ENCODE measurements at places on chromosomes 11 and 22.

DNA sequence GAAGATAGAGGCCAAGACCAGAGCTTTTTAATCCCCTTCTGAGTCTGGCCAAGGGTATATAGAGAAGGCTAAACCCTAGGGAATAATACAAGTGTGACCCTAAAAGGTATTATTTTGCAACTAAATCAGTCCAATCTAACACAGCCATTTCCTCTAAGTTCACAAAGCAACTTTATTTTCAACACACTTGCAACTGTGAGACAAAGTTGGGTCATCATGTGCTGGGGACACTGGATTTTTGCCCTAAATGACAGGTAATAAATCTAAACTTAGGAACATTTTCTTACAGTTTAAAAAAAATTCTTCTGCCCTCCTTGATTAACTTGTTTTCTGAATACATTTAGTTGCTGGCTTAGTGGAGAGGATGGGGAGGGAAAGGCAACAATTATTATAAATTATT lies 78.3 kb downstream of the DDIAS start:
- no peak for DNase-seq

DNA sequence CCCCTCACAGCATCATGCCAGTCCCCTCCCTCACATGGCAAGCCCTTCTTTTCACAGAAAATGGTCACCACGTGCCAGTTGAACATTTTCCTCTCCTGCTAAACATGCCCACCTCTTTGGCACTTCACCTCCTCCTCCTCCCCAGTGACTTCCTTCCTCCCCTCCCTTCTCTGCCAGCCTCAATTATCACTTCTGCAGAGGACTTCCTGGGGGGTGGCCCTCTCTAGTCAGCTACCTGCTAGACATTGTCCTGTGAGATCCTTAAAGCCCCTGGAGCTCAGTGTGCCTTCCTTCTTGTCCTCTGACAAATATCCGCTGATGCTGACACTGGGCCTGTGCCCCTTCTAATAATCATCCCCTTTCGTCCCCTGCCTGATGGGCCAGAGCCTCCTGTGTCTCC lies 43.2 kb upstream of the E2F8 start:
- no peak for DNase-seq

DNA sequence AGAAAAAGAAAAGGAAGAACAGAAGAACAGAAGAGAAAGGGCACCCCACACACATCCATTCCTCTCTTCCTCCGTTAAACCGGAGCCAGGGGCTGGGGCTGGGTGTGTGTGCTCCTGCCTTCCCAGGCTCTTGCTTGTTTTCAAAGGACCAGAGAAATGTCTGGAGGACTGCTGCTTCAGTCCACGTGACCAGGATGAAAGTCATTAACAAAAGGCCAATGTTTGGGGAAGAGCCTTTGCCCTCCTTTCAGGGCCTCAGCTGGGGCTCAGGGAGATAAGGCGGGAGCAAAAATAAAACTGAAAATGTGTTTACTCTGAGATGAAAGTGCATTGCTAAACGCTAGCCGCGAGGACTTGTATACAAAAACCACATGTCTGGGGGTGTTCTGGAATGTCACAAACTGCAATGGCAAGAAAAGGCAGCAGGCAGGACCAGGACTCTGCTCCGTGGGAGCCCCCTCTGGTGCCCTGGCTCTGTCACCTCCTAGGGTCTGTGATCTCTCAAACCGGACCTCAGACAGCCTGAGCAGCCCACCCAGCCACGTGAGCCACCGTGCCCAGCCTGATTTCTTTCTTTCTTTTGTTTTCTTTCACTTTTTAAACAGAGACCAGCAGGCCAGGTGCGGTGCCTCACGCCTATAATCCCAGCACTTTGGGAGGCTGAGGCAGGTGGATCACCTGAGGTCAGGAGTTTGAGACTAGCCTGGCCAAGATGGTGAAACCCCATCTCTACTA lies 31.6 kb upstream of the MYH9 start:
- no peak for DNase-seq

- no peak for DNase-seq
Measured at GRCh38 chr11:62856333-62856895, 17.0 kb upstream of the WDR74 start.

- no peak for DNase-seq
Measured at GRCh38 chr22:40224702-40225101, 47.0 kb downstream of the TNRC6B start.

DNA sequence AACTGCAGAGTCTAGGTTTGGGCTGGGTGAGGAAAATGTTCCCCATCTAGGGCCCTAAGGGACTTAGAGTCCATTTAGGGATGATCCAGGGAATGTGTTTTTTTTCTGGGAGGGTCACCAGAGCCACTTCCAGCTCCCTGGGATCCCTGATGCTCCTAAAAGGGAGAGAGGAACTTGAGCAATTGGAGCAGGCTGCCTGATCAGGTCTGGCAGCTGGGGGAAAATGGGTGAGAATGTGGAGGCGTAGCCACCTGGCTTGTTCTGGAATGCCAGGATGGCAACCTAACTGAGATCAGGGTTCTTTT lies 1.2 kb downstream of the PGAP2 start:
- no peak for DNase-seq

DNA sequence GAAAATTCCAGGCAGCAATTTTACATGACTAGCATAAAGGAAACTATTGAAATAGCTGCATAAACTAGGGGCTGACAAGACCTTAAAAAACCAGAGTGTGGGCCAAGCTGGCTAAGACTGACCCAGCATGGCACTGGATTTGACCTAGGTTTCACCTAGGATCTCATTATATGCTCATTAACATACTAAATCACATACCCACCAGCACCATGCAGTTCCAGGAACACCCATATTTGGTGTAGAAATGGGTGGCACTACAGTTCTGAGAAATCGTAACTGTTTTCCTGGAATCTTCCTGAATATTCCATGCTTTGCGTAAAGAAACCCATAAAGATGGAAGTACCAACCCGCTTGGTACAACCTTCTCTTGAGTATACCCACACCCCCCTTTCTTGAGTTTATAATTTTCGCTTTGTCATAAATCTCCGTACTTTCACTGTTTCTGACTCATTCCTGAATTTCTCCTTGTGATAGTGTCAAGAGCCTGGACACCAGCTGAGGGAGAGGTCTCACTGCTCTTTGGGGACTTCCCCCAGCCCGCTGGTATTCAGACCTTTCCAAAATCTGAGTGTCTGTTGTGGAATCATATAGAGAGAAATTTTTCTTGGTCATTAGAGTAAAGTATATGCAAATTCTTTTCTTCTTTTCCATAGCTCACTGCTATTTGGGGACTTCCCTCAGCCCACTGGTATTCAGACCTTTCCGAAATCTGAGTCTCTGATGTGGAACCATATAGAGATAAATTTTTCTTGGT lies 55.1 kb downstream of the MTMR3 start:
- DNase-seq = no peak

DNA sequence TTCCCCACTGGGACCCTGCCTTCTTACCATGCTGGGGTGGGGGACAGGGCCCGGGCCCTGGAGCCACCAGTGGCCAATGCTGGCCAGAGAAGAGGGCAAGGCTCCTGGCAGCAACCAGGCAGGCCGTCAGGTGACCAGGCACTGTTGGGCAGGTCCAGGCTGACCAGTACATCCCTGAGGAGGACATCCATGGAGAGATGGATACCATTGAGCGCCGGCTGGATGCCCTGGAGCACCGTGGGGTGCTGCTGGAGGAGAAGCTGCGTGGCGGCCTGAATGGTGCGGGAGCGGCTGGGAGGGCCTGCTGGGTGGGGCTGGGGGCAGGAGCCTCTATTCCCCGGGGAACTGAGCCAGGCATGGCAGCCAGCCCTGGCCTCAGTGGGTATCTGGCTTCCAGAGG lies 21.0 kb downstream of the C22orf23 start:
- DNase-seq = no peak

GRCh38 chr11:60263402-60263801 lies 17.1 kb upstream of the MS4A4A start:
- no peak for DNase-seq

DNA sequence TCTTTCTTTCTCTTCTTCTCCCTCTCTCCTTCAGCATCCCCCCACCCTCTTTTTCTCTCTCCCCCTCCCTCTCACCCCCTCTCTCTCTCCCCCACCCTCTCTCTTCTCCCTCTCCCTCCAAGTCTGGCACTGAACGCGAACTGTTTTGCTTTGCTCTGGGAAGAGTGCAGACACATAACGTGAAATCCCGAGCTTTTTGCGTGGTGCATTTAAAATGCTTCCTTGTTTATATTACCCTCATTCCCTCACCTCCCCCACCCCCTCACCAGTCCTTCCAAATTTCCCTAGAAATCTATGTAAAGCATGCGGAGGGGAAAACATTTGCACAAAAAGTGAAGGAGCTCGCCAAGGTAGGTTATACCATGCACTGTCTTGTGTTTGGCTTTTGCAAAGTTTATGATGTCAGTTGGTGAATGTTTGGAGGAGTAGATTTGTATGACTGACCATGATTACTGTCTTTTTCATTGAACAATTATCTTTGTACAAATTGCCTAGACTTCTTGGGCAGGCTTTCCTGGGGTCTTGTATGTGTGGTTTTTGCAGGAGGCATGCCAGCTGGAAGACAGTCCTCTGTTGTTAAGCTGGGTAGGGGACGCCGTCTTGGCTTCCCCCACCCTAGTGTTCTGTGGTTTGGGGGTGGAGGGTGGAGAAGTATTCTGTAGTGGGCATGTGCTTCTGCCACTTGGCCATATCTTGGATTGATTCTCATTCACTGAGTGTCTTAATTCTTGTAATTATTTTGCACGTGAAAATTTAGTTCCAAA lies 123.7 kb upstream of the HSD17B12 start:
- DNase-seq = no peak

DNA sequence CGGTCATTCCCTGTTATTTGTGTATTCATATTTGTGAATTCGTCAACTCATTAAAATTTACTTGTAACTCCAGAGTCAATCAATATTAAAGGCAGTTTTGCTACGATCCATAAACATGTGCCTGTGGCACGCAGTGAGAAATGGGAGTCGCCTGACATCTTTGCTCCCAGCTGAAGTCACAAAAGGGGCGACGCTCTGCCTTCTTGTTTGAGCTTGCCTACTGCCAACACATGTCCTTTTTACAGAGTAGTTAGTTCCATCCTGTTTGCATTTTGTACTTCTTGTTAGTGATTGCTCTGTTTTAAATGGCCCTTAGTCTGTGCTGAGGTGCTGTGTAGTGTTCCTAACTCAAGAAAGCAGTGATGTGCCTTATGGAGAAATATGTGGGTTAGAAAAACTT lies 305.3 kb downstream of the ETS1 start:
- no peak for DNase-seq

DNA sequence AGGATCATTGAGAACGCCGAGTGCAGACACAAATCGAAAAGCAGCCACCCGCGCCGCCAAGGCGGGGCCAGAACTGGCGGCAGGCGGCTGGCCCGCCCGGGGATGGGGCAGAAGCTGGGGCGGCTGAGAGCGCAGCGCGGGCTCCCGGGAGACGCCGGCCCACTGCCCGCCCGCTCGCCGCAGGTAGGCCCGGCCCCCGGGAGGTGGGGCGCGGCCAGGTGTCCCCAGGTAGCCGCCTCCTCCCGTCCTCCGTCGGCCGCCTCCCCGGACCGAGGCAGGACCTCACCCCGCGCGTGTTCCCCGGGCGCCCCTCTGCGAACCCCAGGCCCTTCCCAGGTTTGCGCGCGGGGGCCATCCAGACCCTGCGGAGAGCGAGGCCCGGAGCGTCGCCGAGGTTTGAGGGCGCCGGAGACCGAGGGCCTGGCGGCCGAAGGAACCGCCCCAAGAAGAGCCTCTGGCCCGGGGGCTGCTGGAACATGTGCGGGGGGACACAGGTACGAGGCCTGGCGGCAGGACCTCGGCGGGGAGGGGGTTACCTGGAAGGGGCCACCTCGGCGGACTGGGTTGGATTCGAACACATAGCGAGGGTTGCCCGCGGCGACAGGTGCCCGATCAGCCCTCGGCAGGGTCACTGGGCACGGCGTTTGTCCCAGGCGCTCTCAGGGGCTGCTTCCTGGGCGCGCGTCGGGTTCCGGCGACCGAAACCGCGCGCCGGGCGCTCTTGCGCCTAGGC lies at the start of gene PRRG4:
Gene PRRG4 (plus strand): TSS at position 248 of the 733 bp plus-strand sequence. CDS start 603 bp downstream, outside the sequence.
- DNase-seq = peak; percentile 1

GRCh38 chr11:104061853-104062521 lies 25.5 kb downstream of the DDI1 start:
- DNase-seq = no peak

- DNase-seq = no peak
Measured at GRCh38 chr11:43738600-43739409, 58.3 kb downstream of the HSD17B12 start.

DNA sequence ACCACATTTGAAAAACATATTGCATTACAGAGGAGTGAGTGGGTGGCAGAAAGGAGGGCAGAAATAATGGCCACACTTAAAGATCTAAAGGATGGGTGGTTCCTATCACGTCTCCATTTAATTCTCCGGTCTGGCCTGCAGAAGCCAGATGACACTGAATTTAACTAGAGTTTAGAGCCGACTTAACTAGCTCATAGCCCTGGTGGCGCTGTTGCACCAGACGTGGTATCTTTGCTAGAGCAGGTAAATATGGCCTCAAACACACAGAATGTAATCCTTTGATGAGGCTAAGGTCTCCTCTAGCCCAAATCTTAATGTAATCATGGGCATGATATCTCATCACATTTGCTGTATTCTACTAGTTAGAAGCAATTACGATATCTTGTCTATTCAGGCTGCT lies 51.5 kb upstream of the GAL start:
- DNase-seq = no peak

- DNase-seq = no peak
Measured at GRCh38 chr11:57800444-57801182, 39.0 kb downstream of the CTNND1 start.

DNA sequence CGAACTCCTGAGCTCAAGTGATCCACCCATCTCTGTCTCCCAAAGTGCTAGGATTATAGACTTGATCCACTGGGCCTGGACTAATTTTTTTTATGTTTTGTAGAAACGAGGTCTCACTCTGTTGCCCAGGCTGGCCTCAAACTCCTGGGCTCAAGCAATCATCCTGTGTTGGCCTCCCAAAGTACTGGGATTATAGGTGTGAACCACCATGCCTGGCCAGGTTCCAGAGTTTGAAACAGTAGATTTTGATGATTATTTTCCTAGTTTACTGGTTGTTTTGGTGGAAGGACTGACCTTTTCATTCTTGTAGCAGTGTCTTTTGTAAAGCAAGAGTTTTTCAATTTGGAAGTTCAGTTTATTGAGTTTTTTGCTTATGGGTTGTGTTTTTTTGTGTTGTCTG lies 15.0 kb downstream of the CABIN1 start:
- DNase-seq = no peak

GRCh38 chr11:92978271-92979111 lies 9.0 kb downstream of the MTNR1B start:
- DNase-seq = no peak

DNA sequence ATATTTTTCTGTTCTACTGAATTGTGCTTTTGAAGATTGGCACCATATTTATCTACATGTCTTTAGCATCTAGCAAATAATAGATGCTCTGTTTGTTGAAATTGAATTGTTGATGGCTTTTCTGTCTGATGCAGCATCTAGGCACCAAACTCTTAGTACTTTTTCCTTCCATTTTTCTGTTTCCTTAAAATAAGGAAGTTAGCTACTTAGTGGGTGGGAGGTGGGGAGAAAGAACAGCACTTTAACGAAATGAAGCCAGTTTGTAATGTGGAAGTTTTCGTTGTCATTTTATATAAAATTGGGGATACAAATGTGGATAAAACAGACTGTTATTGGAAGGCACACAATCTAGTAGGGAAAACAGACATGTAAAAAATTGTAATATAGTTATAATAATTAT lies 76.6 kb downstream of the HIPK3 start:
- no peak for DNase-seq

Measured in stimulated activated CD8-positive, alpha-beta memory T cell treated with anti-CD3 and anti-CD28 coated beads, Interleukin-7, amount 100 ng/mL, for 24 hours (primary cell).